ENCODE measurements at places on chromosomes 5 and 9.

- no peak for DNase-seq
Observed at GRCh38 chr9:127753622-127754021, 18.5 kb upstream of the TOR2A start.

- no peak for DNase-seq
Observed at GRCh38 chr5:62348723-62349481, 42.9 kb downstream of the KIF2A start.

DNA sequence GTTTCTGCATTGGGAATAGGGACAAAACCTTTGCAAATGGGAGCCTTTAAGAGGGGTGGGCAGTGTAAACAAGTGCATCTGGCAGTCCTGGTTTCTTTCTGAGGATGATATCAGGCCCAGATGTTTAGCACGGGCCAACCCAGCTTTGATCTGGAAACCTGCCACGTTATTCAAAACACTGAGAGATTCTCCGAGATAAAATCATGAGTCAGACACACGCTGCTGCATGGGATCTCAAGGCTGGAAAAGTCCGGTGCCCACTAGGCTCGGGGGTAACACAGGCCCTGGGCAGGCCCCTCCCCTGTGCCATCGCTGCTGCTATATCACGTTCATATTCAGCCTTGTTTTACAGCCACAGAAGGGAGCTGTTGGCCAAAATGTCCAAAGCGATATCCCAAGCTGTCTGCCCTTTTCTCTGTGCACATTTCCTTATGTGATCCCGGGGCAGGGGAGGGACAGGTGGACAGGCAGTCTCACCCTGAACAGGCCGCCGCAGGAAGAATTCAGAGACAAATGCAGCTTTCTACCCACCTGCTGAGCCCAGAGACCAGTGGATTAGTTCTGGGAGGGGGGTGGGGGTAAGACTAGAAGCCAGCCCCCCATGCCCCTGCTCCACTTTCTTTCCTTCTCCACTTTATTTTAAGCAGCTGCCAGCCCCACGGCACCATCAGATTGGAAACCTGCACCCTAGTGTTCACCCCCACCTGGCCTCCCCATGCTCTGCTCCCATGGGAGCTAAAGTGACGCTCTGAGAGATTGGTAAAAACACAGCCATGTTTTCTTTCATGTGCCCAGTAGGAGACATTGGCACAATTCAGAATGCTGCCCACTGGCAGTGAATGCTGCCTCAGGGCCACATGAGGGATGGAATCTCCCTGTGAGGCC lies 63.1 kb downstream of the TMOD1 start:
- peak; percentile 25 for DNase-seq

GRCh38 chr5:175472378-175472777 lies 6.0 kb upstream of the SFXN1 start:
- no peak for DNase-seq

GRCh38 chr5:108201721-108202120 lies 180.2 kb downstream of the FBXL17 start:
- DNase-seq: no peak

DNA sequence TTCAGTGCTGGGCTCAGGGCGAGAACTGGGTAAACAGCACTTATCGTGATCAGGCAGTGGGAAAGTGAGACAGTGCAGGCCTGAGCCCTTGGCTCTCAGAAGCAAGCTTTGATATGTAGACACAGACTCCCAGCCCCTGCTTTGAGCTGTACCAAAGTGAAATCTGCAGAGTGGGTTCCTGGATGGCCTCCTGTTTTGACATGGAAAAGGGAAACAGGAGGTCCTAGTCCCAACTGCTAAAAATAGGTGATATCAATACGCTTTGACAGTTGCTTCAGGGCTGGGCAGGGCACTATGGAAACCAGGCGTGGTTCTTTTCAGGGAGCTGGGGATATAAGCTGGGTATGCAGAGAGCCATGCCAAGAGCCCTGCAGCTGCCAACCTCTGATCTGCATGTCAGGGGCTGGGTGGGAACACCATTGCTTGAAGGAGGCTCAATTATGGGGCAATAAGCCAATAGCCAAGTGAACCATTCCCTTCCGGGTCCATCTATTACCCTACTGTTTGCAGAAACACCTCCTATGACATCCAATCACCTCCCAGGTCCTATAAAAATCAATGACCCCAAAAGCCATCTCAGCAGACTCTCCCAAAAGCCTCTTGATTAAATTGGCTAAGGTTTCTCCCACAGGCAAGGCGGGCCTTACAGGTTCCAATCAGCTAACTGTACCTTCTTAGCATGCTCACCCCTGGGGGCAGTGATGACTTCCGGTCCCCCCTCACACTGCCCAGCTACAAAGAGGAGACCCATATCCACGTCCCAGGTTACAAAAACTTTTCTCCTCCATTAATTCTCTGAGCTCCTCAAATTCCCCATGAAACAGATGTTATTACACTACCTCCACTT lies 45.8 kb downstream of the EPB41L4B start:
- DNase-seq: no peak

DNA sequence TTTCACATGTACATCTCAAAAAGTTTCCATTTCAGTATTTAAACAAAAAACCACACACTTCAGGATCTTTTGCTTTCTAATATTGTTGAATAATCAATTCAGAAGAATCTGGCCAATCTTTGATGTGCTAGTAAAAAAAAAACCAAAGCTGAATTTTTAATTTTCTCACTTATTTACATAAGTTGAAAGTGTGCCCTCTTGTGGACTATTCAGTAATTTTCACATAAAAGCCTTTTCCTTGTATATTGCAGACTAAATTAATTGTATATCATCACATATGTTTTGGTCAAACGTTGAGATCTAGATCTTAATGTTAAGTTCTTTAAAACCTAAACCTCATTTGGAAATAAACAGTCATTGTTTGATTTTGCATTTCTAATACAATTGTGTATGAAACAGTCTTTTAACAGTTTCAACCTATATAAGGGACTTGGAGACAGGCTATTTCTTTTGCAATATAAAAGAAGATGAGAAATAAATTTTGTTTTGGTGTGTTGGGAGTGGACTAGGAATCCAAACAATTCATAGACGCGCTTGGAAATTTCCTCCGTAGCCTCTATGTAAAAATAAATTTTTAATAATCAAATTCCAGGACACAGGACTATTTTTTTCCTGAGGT lies 68.1 kb downstream of the NIPBL start:
- peak; percentile 80 for DNase-seq

DNA sequence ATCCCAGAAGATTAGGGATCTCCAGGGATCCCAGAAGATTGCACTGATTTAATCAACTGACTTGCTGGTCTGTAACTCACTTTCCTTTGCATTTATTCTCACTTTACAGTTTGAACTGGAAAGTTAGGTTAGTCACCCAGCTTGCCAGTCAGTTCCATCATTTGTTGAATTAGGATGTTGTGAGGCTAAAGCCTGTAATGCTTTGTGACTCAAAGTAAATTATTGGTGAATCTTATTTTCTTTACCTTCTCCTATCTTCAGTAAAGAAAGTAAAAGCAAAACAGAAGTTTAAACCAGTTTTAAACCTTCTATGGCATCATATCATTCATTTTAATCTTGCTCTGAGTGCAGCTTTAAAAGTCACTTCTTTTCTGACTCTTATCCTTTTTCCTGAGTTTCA lies 85.8 kb downstream of the SLC44A1 start:
- no peak for DNase-seq

DNA sequence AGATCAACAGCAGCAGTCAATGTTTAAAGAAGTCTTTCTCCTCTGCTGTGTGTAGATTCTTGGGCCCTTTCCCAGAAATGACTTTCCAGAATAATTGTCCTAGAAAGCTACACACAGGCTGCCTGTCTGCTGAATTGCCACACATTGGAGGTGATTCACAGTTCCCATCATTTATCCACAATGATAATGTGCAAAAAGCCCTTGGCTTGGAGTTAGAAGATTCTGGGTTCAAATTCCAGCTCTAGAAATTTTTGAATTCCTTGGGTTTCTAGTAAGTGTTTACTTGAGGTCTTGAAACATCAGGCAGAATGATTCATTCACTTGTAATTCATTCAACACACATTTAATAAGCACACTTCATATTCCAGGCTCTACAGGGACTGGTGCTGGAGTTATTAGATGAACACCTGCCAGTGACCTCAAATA lies 28.6 kb upstream of the EPB41L4B start:
- DNase-seq: no peak

DNA sequence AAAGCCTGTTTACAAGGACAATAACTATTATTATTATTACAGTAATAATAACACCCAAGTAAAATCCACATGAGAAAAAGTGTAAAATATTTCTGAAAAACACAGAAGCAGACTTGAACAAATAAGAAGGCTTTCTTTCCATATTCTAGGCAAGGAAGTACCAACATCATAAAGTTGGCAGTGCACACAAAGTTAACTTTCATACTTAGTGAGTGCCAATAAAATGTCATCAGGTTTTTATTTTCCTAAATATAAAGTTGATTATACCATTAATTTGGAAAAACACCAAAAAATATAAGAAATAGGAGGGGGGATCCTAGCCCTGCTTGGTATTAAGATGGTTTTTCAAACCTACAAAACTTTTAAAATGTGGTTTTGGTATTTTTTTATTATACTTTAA lies 161.4 kb downstream of the PRELID2 start:
- DNase-seq: no peak

DNA sequence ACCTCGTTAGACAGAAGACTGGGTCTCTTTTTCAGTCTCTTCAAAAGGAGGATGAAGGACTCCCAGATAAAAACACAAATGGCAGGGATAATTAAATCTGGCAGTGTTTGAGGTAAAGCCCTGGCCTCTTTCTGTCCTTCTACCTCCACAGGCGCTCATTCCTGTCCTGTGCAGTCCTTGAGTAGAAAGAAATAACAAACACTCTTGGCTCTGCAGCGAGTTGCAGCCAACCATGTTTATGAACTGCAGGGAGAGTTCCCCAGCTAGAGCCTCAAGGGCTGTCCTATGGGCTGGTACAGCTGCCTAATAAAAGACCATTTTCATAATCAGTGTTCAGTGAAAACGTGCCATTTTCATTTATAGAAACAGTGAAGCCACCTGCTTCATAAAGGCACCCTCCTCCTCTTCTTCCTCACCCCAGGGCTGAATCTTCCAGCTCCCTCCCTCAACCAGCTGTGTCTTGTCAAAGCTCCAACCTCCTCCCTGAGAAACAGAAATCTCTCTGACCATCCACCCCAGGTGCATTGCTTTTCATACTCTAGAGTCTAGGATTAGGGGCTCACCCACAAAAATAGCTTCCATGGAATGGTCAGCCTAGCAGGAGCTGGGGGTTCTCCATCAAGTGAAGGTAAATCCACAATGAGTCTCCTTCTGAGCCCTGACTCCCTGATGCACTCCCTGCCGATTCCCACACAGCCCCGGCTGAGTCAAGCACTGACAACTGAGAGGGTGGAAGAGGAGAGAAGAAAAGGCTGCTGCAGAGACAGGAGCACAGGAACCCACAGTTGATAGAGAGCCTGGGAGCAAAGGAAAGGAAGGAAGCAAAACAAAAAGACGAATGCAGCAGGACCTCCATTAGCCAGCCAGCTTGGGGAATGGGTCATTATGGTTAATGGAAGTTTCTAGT lies 150.7 kb downstream of the CMYA5 start:
- no peak for DNase-seq

GRCh38 chr9:138043411-138044345 lies 166.1 kb downstream of the CACNA1B start:
- DNase-seq: no peak

DNA sequence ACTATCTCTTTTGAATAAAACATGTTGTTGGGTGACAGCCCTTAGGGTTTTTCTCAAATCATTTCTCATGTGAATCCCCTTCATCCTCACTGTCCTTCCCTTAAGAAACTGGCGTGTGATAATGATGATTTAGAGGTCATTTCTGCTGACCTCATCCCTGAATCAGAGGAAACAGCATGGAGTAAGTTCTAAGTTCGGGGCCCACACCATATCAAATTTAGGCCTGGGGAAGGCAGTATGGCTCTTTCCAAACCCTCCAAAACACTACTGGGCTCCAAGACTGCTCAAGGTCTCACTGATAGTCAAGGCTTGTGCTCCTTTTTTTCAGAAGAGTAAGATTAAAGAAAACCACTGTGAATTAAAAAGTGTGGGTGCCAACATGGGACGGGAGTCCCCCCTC lies 872 bp upstream of the SMIM3 start:
- DNase-seq: no peak

DNA sequence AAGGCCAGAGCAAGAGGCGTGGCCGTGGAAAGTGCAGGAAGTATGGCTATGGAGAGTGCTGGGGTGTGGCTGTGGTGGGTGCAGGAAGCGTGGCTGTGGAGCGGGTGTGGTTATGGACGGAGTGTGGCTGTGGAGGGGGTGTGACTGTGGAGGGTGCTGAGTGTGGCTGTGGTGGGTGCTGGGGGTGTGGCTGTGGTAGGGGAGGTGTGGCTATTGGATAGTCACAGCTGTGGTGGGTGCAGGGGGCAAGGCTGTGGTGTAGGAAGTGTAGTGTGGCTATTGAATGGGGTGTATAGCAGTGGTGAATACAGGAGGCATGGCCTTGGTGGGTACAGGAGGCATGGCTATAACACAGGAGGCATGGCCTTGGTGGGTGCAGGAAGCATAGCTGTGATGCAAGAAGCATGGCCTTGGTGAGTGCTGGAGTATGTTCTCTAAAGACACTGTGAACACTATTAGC lies 40.8 kb upstream of the SPATA31C2 start:
- no peak for DNase-seq

DNA sequence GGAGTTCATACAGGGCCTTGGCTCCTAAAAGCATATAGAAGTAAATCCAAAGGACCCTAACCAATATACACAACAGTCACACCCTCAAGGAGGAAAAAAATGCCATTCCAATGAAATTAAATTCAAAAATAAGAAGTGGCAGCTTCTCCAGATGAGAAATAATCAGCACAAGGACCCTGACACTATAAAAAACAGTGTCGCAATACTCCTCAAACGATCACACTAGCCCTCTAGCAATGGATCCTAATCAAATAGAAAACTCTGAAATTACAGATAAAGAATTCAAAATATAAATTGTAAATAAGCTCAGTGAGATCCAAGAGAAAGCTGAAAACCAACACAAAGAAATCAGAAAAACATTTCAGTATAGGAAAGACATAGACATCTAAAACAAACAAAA lies 33.5 kb upstream of the HTR4 start:
- no peak for DNase-seq

DNA sequence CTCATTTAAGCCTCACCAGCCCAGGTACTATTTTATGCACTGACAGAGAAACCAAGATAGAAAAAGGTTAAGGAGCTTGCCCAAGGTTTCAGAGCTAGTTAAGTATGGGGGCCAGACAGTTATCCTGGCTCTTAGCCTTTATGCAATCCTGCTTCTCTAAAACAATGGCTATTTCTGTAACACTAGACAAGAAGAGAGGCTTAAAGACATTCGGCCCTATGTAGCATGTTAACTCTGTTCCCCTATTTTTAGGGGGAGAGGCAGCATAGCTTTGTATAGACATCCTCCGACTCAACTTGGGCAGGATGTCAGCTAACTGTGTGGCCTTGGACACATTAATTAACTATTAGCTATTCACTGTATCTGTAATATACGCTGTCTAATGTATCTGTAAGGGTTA lies 54.6 kb downstream of the LHFPL2 start:
- no peak for DNase-seq

- no peak for DNase-seq
Observed at GRCh38 chr5:74372502-74373064, 267.9 kb downstream of the ENC1 start.

GRCh38 chr9:129284607-129285291 lies 106.7 kb upstream of the IER5L start:
- DNase-seq: no peak

- no peak for DNase-seq
Observed at GRCh38 chr5:171367424-171368370, 20.0 kb upstream of the NPM1 start.

GRCh38 chr9:113464286-113464660 lies 746 bp downstream of the RGS3 start:
- DNase-seq: no peak

- DNase-seq: no peak
Observed at GRCh38 chr5:109161914-109162683, 247.7 kb downstream of the PJA2 start.

GRCh38 chr5:41925555-41925951 lies 472 bp downstream of the FBXO4 start:
- DNase-seq: peak; percentile 46

Measured in A673 (cell line).